Stimulated activated CD4-positive, alpha-beta T cell treated with anti-CD3 and anti-CD28 coated beads, Interleukin-1b, Interleukin-23, amount 100 ng/mL, for 24 hours (primary cell): ENCODE measurements at places on chromosomes 1 and 21.
A peak's percentile ranks its signal among the peaks of the same experiment; 100 is the strongest.

DNA sequence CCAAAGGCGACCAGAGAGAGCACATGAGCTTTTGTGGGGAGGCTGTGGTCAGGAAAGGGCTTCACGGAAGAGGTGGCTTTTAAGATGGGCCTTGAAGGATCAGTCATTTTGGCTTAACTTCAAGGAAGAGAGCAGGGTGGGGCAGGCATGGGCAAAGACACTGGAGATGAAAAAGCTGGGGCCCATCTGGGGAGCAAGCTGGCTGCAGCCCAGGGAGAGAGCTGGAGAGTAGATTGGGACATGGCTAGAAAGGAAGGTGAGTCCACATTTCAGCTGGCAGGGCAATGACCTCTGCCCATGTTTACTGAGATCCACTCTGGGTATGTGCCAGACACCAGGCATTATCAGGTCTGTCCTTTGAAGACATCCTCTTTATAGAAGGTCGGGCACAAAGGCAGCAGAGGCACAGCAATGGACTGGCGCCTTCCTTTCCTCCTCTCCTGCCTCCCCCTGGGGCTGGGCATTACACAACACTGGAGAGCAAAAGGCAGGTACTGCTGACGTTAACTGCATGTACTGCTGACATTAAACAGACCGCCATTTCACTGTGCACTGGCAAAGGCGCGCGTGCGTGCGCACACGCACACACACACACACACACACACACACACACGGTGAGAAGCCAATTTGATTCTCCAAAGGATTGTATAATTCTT lies 2.2 kb upstream of the UBXN10 start:
- DNase-seq, result no peak

- DNase-seq, result peak; percentile 35
These were observed 48.3 kb downstream of the IL23R start for GRCh38 chr1:67214420-67215174.

DNA sequence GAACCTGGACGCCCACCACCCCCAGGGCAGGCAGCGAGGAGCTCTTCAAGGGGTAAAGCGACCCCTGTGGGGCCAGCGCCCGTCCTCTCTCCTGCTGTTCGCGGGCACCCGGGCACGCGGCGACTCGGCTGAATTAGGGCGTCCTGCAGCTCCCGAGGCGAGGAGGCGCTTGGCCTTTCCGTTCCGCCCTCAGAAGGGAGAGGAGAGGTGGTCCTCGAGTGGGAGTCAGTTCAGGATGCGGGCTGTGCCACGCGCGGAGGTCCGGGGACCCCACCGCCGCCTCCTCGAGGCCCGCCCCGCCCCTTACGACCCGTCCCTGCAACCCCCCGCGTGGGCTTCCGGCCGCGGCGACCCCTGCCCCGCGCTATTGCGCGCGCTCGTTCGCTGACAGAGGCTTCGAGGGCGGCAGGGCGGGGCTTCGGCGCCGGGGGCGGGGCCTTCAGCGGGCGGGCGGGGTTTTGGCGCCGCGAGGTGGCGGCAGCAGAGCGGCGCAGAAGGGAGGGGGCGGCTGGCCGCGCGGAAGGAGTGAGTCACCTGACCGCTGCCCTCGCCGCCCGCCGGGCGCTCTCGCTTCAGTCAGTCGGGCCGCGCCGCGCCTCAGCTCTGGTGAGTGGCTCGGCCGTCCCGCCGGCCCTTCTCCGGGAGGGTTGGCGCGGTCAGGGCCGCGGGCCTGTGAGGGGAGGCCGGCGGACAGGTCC lies at the start of gene BACH1:
BACH1 (plus strand) TSS at position 575 of the 698 bp plus-strand sequence. CDS start 22,359 bp downstream, outside the sequence.
- DNase-seq, result peak; percentile 74

- DNase-seq, result no peak
These were observed 39.0 kb upstream of the DPT start for GRCh38 chr1:168767894-168768584.

- no peak for DNase-seq
These were observed 12.4 kb downstream of the HS2ST1 start for GRCh38 chr1:86926883-86927282.

DNA sequence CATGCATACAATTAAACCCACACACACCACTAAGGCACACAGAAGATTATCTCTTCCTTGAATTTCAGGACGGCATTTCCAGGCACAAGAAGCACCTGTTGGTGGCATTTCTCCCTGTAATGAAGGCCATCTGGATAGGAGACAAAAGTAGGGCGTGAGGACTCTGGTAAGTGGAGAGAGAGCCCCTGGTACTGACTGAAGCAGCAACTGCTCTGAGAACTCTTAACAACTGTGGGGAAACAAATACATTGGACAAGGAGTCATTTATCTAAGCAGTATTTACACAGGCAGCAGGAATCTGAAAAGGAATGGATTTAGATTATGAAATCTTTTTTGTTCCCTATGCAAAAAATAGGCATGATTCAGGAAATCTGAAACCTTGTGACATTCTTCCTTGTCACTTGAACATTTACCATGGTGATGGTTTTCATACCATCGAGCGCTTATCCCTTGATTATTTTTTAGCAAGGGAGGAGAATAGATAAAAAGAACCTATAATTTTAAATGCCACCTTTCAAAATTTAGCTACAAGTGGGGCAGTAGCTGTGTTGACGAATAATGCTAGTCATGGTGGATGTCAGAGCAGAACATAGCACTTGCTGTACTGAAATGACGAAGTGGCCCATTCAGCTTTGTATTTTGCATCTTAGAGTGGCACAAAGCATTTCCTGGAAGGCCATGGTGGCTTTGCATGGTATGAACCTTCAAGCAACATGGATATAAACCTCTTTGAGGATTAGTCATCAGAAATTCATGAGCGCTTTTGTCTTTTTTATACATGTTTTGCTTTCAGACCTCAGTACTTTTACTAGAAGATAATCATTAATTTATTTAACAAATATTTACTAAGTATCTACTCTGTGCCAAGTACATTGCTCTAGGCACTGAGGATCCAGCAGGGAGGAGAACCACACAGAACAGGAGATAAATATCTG lies 362.0 kb downstream of the ADGRL2 start:
- no peak for DNase-seq

GRCh38 chr1:76470166-76470565 lies 395.6 kb downstream of the ST6GALNAC3 start:
- no peak for DNase-seq
